Calu3 (cell line): ENCODE measurements at places on chromosomes 7 and 10.

DNA sequence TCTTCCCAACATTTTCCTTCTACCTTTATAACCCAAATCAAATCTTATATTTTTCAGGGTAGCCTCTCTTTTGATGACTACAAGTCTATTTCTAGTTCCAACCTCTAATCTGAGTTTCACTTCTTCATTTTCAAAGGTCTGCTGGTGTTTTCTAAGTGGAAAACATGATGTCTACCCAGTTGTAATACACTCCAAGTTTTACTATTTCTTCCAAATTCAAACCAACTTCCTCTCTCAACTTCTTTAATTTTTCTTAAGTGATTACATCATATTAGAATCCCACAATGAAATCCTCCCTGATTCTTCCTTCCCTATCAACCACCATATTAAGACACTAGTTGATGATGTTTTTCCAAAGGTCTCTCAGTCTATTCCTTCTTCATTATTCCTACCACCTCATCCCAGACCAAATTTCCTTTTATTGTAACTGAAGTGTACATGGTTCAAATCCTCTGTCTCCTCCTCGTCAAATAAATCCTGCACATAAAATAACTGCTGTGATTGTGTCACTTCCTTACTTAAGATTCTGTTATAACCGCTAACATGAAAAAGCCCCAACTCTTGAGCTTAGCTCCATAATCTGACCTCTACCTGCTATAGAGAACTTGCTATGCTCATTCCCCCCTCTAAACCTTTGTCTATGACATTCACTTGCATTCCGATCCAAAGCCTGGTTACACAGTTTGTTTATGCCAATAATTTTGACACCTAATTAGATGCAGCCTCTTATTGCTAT, 12.7 kb downstream of the TAS2R38 start:
- no peak for DNase-seq

GRCh38 chr7:94301024-94301586, 93.6 kb upstream of the COL1A2 start:
- peak; percentile 68 for DNase-seq

GRCh38 chr7:141700296-141700847, 1.6 kb downstream of the DENND11 start:
- no peak for DNase-seq

GRCh38 chr10:35447693-35448407, 111.5 kb downstream of the CCNY start:
- DNase-seq: peak; percentile 63

DNA sequence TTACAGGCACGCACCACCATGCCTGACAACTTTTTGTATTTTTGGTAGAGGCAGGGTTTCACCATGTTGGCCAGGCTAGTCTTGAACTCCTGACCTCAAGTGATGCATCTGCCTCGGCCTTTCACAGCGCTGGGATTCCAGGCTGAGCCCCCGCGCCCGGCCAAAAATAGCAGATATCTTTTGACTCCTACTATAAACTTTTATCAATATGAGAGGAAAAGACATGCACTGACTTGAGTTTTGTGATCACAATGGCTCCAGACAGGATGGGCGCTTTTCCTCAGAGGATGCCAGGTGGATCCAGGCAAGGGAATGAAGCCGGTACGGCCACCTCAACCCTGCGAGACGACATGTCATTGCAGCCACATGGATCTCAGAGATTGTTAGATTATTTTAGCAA, 123.9 kb downstream of the DNAJB6 start:
- DNase-seq: no peak

DNA sequence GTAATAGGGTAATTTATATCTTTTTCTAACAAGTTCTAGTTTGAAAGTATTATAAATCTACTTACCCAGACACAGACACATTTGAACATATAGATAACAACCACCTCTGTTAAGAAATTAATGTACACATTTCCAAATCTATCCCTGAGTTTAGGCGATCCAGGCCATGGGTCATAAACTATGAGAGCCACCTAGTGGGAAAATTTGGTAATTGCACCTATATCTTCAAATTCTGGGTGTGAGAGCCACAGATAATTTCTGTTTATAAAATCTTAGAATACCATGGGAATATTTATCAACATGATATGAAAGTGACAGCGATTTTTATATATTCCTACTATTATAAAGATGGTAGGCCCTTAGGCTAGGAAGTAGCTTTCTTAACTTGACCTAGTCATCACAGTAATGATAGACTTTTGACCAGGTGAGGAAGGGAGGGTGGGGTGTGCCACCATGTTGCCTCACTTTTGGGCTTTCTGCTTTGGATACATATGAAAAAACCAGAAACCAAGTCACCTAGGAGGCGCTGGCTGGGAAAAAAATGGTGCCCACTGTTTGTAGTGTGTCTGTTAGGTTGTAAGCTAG, 8.0 kb upstream of the EPHA1 start:
- peak; percentile 41 for DNase-seq

- no peak for DNase-seq
These were observed 331.0 kb upstream of the MGMT start for GRCh38 chr10:129136074-129136473.

DNA sequence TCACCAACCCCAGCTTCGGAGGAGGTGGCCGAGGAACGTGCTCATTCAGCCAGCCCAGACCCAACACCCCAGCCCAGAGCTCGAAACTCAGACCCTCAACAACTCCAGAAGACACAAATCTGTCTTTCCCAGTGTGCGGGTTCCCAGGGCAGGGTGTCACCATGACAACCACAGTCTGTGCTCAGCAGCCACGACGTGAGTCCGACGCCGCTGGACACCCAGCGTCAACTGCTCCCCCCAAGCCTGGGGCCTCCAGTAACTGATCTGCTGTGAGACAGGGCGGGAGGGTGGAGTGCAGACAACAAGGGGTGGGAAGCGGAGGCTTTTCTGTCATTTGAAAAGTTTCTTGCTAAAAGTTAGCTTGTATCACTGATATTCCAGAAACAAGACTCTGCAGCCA, 167.2 kb downstream of the MAD1L1 start:
- no peak for DNase-seq

DNA sequence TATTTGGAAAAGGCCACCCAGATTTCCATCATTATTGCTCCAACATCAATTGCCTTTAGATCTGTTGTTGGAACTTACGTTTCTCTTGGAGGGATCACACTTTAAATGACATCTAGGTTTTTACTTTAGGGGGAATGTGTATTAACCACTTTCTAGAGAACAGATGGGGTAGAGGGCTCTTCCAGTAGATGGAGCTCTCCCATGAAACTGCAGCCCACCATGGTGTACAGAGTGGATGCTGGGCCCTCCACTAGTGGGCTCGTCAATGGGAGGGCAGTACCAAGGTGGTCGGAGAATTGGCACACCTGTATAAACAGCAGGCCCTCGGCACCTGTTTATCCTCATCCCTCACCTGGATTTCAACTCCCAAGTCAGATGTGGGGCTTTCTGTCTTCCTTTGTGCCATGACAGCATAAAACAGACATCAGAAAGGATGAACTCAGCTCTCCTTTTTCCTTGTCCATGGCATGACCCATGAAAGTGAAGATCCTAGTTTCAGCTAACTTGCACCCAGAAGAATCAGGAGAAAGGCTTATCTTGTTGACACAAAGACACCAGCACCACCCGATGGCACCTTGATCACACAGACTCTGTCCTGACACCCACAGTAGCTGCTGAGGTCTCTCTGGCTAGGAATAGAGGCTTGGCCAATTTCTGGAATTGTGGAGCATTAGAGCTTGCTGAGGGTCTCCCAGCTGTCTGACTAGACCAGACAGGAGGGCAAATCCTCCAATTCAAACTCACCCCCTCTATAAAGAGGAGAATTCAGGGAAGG, 150.5 kb downstream of the CYP26A1 start:
- no peak for DNase-seq

- DNase-seq: no peak
These were observed 160.7 kb upstream of the MKI67 start for GRCh38 chr10:128286762-128287500.

GRCh38 chr7:132402096-132402495, 174.2 kb downstream of the PLXNA4 start:
- no peak for DNase-seq

DNA sequence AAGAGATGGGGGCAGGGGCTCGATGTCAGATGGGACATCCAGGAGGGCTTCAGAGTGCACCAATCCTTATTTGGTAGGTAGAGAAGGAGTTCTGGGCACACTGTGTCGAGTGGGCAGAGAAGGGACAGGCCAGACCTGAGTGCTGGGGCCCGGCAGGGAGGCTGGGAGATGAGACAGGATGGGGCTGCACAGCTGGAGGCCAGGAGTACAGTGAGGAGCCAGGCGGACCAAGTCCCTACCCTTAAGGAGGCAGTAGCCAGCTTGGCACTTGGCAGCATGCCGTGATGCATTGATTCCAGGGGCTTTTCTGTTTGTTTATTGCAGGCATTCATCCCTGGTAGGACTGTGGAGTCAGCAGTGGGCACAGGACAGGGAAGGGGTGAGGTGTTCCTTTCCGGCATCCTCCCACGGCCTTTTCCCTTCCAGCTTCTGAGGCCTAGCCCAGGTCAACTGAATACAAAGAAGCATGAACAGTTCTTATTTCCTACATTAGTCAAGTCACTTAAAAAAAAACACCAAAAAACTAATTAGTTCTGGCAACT, 168.8 kb upstream of the CDCA7L start:
- DNase-seq: no peak

- DNase-seq: no peak
These were observed 103.8 kb downstream of the DGKI start for GRCh38 chr7:137743021-137743420.

- DNase-seq: no peak
These were observed 67.7 kb upstream of the CC2D2B start for GRCh38 chr10:95840121-95840520.

- DNase-seq: no peak
These were observed 47.0 kb downstream of the SRI start for GRCh38 chr7:88172842-88173241.

- no peak for DNase-seq
These were observed 32.9 kb upstream of the AKR1C2 start for GRCh38 chr10:5036511-5036910.

DNA sequence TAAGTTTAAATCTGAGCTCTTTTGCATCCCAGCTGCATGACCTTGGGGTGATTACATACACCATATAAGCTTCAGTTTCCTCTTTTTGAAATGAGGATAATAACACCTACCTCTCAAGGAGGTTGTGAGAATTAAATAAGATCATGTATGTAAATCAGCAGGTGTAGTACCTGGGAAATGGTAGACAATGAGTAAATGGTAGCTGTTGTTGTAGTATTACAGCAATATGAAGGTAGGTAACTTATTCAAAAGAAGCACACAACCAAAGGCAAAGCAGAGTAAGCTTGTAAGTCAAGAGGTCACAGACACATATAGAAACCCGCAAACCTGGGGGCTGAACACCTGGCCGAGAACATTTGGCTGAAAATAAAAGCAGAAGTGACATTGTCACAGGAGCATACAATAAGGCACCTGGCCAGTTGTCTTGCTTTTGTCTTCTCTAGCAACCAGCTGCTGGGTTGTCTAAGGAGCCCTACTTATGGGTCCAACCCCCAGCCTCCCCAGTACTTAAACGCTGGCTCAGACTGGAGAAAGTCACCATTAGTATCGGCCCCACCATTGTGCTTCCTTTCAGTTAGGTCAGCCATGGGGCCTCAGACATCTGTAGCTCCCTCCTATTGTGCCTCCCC, 203.6 kb upstream of the MKLN1 start:
- no peak for DNase-seq

DNA sequence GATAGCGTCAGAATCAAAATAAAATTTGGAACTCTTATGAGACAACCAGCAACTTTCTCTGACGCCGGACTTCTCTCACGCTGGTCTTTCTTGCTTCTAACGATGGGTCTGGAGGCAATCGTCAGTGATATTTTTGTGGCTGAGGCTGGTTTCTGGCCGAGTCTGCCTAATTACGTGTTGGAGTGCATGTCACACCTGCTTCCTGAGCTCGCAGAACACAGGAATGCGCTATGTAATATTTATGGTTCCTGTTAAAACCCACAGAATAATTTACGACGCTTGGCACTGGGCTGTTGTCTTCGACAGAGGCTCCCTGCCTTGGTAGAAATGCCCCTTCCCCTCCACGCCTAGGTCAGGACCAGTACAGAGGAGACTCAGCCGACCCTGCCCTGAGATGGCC, 64.9 kb downstream of the NPTX2 start:
- no peak for DNase-seq

GRCh38 chr10:71213127-71213621, 804 bp downstream of the UNC5B start:
- peak; percentile 60 for DNase-seq

DNA sequence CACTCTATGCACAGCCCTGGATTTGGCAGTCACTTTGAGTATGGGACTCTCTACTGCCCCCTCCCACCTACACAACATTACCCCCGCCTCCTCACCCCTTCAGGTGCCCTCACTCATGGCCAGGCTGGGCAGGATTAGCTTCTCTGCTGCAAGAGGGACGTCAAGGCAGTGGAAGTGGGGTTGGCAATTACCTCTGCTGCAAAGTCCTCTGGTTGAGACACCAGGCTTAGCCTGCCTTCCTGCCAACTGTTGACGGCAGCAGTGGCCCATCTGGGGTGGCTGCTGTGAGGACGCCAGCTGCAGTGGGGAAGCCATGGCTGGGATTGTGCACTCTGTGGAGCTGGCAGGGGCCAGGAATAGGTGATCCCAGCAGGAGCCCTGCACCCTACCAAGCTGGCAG, 26.7 kb downstream of the SVIL start:
- DNase-seq: no peak

GRCh38 chr10:59433720-59434428, 71.5 kb upstream of the FAM13C start:
- DNase-seq: no peak

- DNase-seq: no peak
These were observed 11.3 kb upstream of the LCOR start for GRCh38 chr10:96820765-96821164.

DNA sequence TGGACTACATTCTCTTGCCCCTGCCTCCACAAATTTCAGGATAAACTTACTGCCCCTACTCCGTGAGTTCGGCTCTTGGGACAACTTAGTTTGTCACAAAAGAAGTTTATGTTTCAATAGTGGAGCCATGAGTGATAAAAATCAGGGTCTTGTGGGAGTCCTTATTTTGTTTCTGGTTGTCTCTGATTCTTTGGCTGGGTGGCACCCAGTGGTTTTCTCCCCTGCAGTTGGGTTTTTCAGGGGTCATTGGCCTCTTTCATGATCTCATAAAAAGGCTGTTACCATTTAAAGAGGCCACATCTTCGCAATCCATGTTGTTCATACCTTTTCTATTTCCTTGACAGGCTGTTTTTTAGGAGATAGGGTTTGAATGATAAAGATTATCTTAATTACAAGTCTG, 5.5 kb downstream of the TET1 start:
- DNase-seq: no peak

DNA sequence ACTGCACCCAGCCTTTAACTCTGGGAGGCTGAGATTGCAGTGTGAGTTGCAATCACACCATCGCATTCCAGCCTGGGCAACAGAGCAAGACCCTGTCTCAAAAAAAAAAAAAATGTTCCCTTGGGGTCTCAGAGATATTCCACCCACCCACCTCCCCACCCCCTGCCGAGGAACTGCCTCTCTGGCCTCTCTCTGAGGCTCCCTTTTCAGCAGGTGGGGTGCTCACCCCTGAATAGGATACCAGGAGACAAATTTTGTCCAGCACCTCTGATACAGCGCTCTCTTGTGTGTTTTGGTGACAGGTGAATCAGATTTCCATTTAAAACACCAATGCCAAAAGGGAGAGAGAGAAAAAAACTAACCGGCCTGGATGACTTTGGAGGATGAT, 92.6 kb upstream of the KIF5B start:
- no peak for DNase-seq
